ENCODE measurements at places on chromosomes 12 and 14.
A peak's percentile ranks its signal among the peaks of the same experiment; 100 is the strongest.

DNA sequence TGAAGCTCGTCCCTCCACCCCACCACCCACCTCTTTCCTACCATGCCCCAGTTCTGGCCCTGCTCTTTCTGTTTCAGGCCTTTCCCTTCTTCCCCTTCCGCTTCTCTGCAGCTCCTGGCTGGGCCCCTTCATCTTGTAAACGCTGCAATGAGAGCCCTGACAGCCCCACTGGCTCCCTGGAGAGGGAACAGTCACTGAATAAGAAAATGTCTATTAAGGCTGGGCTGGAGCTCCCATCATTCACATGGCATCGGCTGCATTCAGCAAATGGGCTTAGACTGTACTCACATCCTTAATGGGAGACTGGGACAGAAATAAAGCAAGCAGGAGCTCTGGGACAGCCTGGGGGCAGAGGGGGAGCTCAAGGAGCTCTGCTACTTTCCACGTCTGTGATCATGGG is 45.2 kb upstream of the TUNAR start:
- H3K36me3 ChIP-seq = no peaks in the 10 kb centered on the region
- no peak for DNase-seq
- H3K4me1 ChIP-seq = no peaks in the 10 kb centered on the region
- no peaks in the 10 kb centered on the region for H3K27me3 ChIP-seq
- no peak overlapping the region for H3K27ac ChIP-seq

DNA sequence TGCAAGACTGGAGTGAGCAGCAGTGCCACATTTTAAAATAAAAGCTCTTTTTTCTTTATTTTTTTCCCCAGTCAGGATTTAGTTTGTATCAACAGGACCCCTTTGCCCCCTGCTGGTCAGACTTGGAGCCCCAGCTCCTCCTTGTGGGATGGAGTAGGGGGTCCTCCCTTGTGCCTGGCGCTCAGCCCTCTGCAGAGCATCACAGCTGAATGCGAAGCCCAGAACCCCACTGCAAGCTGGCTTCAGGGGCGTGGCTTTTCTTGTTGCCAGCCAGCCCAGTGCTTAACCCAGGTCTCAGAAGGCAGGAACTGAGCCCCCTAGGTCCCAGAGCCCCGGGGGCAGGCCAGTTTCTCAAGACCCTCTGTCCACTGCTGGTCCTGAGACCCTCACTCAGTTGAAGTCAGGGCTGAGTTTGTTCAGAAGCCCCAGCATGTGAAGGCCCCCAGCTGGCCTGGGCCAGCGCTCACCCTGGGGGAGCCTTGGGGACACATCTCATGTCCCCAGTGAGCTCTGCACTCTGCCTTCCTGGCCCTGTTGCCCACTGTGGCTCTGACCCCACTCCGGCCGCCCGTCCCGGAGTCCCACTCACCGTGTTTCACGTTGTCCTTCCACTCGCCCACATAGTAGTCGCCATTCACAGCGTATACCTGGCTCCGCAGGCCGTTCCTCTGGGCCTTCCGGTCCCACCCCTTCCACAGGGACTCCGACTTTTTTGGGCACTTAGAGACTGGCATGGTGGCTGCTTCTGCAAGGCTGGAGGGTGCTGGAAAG is 519 bp downstream of the MORN3 start:
- no peaks in the 10 kb centered on the region for H3K27me3 ChIP-seq
- no peak overlapping the region for H3K4me3 ChIP-seq
- DNase-seq = peak; percentile 73
- no peaks in the 10 kb centered on the region for H3K36me3 ChIP-seq
- no peak overlapping the region for H3K27ac ChIP-seq

- no peak overlapping the region for H3K27ac ChIP-seq
- H3K4me1 ChIP-seq = peaks cover 5% of the 10 kb centered on the region
- H3K4me3 ChIP-seq = no peak overlapping the region
- peak; percentile 13 for DNase-seq
Measured at GRCh38 chr12:44497044-44497443, 379.1 kb downstream of the NELL2 start.

GRCh38 chr14:29536886-29537511 is 390.6 kb downstream of the PRKD1 start:
- no peak overlapping the region for H3K27ac ChIP-seq
- no peaks in the 10 kb centered on the region for H3K4me1 ChIP-seq
- DNase-seq = peak; percentile 59
- no peak overlapping the region for H3K4me3 ChIP-seq
- H3K36me3 ChIP-seq = no peaks in the 10 kb centered on the region

DNA sequence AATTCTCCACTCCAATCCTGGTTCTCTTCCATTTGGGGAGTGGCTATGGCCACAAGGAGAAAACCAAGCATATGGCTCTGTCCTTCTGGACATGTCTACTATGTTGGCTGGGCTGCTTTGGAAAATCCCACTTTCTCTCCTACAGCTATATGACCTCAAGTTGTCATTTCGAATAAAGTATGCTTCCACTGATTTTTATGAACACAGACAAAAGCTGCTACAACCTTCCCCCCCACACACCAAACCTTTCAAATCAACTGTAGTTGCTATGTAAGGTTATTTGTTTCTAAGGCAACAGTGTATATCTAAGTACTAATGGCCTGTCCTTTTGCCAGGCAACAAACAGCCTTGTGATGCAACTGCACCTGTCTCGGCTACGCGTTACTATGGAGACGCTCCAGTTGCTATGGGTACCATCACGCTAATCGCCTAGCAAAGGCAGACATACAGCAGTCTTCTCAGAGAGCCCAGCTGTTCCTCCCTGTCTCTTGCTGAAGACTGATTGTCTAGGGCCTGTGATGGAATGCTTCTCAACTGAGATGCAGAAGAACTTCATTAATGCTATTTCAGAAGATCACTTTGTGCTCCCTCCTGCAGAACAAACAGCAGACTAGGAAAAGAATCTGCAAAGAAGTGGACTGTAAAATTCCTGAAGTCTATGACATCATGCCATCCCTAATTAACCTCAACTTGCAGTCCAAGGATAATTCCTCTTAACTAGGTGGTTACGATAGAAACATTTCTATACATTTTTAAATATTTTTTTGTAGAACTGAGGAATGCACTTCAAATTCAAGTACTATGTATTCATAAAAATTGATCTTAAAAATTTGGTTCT is 67.6 kb downstream of the FOXN3 start:
- peaks cover 25% of the 10 kb centered on the region for H3K4me1 ChIP-seq
- H3K27me3 ChIP-seq = no peaks in the 10 kb centered on the region
- H3K27ac ChIP-seq = no peak overlapping the region
- H3K4me3 ChIP-seq = no peak overlapping the region

- H3K27me3 ChIP-seq = no peaks in the 10 kb centered on the region
- no peaks in the 10 kb centered on the region for H3K36me3 ChIP-seq
- H3K4me1 ChIP-seq = peaks cover 12% of the 10 kb centered on the region
- no peak for DNase-seq
Measured at GRCh38 chr12:3661028-3661427, 91.9 kb downstream of the CRACR2A start.

DNA sequence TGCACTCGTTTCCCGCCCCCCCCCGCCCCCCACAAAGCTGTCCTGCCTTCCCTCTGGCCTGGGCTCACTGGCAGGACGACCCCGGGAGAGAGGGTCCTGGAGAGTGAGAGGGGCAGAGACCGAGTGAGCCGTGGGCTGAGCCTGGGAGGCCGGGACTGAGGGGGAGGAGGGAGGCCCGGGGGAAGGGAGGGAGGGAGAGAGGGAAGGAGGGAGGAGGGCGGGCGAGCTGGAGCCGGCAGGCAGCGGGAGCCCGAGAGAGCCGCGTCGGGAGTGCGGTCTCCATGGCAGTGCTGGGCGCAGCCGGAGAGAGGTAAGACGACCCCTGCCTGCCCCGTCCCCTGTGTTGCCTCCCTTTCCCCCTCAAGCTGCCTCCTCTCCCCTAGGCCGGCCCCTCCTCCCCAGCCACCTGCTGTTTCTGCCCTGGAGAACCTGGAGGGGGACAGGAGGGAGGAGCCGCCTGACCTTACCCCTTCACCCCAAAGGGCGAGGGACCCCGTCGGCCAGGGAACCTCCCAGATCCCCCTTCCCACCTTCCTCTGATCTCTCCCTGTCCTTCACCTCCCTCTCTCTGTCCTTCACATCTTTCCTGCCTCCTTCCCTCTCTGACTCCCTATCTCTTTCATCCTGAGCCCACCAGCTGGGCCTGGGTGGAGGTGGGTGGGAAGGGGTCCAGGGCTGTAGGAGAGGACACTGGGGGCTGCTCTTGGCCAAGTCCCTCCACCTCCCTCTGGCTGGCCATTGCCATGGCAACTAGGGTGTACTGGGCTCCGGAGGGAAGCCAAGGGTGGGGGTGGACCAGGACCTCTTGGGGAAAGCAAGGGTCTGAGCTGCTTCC is at the start of gene GPR162:
TSS of gene GPR162 (plus strand) at position 231 of the 835 bp plus-strand sequence. CDS start 2,078 bp downstream, outside the sequence.
- H3K4me3 ChIP-seq = peak within 1 kb of the TSS; percentile 47
- peaks cover 27% of the 10 kb centered on the region for H3K4me1 ChIP-seq
- DNase-seq = peak; percentile 75
- H3K27me3 ChIP-seq = no peaks in the 10 kb centered on the region

GRCh38 chr12:89370421-89370831 is 18.1 kb upstream of the DUSP6 start:
- peaks cover 14% of the 10 kb centered on the region for H3K4me1 ChIP-seq
- no peaks in the 10 kb centered on the region for H3K36me3 ChIP-seq
- H3K27me3 ChIP-seq = no peaks in the 10 kb centered on the region
- H3K4me3 ChIP-seq = no peak overlapping the region
- peak overlapping the region; percentile 73 for H3K27ac ChIP-seq

- H3K4me3 ChIP-seq = no peak overlapping the region
- H3K4me1 ChIP-seq = no peaks in the 10 kb centered on the region
- no peaks in the 10 kb centered on the region for H3K27me3 ChIP-seq
- H3K27ac ChIP-seq = no peak overlapping the region
- DNase-seq = no peak
- no peaks in the 10 kb centered on the region for H3K36me3 ChIP-seq
Measured at GRCh38 chr12:32698285-32698684, 19.2 kb downstream of the DNM1L start.

DNA sequence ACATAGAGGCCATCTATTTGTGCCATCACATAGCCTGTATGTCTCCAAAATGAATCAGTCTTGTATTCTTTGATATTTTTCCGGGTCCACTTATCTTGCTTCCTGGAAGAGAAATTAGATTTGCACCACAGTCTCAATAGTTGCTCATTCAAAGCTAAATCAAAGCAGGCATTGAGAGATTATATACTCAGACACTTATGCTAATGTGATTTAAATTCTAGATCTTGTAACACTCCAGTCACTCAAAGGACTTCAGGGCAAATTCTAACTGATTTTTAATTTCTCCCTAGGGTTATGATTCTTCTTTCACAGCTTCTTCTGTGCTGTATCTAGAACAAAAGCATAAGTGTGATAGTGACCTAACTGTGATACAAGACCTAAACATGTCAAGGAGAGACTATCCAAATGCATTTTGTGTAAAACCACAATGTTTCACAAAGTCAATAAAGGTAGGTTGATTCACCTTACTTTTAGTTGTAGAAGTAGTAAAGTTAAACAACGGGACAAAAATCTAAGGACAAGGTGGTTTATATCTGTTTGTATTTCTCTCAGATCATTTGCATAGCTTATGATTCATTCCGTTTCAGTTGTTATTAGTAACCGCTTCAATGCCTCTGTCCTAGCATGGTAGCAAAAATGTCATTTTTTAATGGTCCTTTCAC is 26.8 kb downstream of the PLBD1 start:
- DNase-seq = no peak
- no peaks in the 10 kb centered on the region for H3K27me3 ChIP-seq
- H3K4me1 ChIP-seq = no peaks in the 10 kb centered on the region
- H3K27ac ChIP-seq = no peak overlapping the region
- H3K4me3 ChIP-seq = no peak overlapping the region

DNA sequence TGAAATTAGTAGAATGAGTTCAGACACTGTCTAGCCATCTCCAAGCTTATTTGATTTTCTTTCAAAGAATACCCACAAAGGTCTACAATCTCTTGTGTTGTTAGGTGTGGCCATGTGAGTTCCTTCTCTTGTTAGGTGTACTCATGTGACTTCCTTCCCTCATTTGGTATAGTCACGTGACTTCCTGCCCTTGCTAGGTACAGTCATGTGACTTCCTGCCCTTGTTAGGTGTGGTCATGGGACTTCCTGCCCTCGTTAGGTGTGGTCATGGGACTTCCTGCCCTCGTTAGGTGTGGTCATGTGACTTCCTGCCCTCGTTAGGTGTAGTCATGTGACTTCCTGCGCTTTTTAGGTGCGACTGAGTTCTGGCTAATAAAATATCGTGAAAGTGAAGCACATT is 179.6 kb downstream of the TMX1 start:
- no peaks in the 10 kb centered on the region for H3K27me3 ChIP-seq
- H3K4me3 ChIP-seq = no peak overlapping the region
- DNase-seq = no peak
- no peaks in the 10 kb centered on the region for H3K4me1 ChIP-seq
- H3K36me3 ChIP-seq = no peaks in the 10 kb centered on the region

DNA sequence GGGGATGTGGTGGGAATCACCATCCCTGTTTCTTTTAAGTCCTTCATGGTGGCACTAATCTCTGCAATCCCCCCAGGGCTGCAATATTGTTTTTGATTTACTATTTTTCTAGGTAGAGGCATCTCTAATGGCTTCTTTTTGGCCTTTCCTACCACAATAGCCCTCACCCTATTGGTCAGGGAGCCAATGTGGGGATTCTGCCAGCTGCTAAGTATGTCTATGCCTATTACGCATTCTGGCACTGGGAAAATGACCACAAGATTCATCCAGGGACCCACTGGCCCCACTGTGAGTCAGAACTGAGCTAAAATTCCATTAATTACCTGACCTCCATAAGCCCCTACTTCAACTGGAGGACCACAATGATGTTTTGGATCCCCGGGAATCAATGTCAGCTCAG is 15.9 kb upstream of the GLIPR1L2 start:
- no peaks in the 10 kb centered on the region for H3K36me3 ChIP-seq
- no peak overlapping the region for H3K27ac ChIP-seq
- no peak for DNase-seq
- no peak overlapping the region for H3K4me3 ChIP-seq

DNA sequence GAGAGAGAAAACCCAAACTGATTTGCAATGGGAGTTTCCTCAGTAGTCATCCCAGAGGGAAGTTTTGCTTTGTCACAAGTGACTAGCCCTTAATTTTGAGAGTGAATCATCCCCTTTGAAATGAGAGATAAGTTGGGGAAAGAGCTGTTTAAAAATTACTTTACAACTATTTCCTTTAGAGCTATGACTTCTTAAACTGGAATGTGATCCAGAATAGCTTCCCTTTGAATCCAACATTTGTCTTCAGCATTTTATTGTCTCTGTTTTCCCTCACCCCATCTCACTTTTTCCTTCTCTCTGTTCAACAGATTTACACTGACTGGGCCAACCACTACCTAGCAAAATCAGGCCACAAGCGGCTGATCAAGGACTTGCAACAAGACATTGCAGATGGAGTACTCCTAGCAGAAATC is 109.3 kb downstream of the NAV3 start:
- no peak overlapping the region for H3K27ac ChIP-seq
- no peak overlapping the region for H3K4me3 ChIP-seq
- peak; percentile 78 for DNase-seq
- peaks cover 7% of the 10 kb centered on the region for H3K4me1 ChIP-seq
- no peaks in the 10 kb centered on the region for H3K36me3 ChIP-seq

DNA sequence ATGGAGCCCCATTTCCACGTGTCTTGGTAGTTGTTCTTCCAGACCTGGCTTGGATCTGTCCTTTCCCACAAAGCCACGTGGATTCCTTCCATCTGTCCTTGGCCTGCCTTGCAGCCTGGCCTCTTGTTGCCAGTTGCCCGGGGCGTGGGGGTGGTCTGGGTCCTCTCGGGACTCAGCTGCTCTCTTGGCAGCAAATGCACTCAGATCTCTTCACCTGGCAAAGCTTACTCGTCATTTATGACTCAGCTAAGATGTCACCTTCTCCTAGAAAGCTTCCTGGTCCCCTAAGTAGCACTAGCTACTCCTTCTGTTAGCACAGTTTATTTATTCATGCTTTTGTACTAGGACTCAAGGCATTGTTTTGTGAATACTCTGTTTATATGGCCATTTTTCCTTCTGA is 13.6 kb downstream of the PLEKHG3 start:
- no peaks in the 10 kb centered on the region for H3K36me3 ChIP-seq
- H3K4me1 ChIP-seq = peaks cover 25% of the 10 kb centered on the region
- no peak overlapping the region for H3K4me3 ChIP-seq
- no peaks in the 10 kb centered on the region for H3K27me3 ChIP-seq
- DNase-seq = no peak
- no peak overlapping the region for H3K27ac ChIP-seq

Measured in cardiac muscle cell (in vitro differentiated cells and primary cell).